ENCODE measurements at places on chromosomes 1 and 21.

DNA sequence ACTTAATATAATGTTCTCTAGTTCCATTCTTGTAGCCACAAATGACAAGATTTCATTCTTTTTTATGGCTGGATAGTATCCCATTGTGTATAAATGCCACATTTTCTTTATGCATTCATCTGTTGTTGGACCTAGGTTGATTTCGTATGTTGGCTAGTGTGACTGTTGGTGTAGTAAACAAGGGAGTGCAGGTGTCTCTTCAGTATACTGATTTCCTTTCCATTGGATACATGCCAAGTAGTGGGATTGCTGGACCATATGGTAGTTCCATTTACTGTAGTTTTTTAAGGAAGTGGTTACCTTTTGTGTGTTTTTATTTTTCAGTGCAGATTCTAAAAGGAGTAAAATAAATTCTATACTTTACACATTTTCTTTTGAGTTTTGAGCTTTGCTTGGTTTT is 5.7 kb downstream of the PARK7 start:
- DNase-seq = no peak

GRCh38 chr1:209074575-209075250 is 508.8 kb upstream of the CAMK1G start:
- no peak for DNase-seq

DNA sequence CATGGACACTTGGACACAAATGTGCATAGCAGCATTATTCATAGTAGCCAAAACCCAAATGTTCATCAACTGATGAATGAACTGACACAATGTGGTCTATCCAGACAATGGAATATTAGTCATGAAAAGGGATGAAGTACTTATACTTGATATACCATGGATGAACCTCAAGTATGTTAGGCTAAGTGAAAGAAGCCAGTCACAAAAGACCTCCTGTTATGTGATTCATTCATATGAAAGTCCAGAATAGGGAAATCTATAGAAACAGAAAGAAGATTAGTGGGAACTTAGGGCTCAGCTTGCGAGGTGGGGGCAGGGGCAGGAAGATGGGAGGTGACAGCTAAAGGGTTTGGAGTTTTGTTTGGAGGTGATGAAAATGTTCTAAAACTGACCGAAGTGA is 7.4 kb downstream of the KCNE1 start:
- DNase-seq = no peak

DNA sequence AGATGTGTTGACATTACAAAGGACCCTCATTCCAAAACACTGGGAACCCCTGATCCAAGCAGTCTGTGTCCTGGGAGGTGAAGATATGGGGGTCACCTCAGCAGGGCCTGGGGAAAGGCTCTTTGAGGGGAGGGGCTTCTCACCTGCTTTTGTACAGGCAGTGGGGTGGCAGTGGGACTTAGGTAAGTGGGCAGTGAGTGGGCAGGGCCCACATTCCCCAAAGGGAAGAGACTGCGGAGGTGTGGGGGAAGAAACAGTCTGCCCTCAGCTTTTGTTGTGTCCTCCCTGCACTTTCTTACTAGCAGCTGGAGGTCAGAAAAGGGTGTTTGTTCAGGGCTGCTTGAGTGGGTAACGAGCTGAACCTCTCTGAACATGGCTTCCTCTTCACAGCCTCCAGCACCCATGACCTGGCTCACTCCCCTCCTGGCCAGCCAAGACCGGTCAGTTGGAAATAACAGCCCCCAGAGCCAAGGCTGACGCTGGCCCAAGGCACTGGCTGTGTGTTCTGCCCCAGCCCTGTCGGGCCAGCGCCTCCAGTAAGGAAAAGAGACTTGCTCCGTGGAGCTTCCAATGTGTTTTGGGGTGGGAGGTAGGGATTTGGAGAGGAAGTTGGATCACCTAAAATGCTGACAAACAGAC is 173.5 kb downstream of the PSMG1 start:
- DNase-seq = no peak

- DNase-seq = no peak
Observed at GRCh38 chr1:109543283-109543987, 3.8 kb downstream of the GPR61 start.

- DNase-seq = no peak
Observed at GRCh38 chr1:231214918-231215680, 25.9 kb upstream of the GNPAT start.

- DNase-seq = no peak
Observed at GRCh38 chr21:15135867-15136629, 71.2 kb upstream of the NRIP1 start.

GRCh38 chr1:87392248-87393192 is 63.8 kb downstream of the LMO4 start:
- DNase-seq = no peak

GRCh38 chr1:48462716-48463302 is 9.2 kb downstream of the SPATA6 start:
- no peak for DNase-seq

DNA sequence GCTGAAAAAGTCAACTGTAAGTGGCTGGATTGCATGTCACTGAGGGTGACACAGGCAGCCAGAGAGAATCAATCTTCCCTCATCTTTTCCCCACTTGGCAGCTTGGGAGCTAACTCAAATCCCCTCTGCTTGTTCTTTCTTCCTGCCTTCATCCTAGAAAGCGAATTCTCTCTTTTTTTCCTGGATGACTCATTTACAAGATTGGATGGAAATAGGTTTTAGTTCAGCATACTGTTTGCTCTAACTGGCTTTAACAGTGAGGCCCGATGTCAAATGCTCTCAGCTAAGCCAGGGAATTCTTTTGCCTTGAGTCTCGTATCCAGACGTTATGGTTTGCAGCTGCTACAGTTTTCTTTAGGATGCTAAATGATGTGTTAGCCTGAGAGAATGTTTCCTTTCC is 72.7 kb downstream of the HUNK start:
- DNase-seq = no peak

DNA sequence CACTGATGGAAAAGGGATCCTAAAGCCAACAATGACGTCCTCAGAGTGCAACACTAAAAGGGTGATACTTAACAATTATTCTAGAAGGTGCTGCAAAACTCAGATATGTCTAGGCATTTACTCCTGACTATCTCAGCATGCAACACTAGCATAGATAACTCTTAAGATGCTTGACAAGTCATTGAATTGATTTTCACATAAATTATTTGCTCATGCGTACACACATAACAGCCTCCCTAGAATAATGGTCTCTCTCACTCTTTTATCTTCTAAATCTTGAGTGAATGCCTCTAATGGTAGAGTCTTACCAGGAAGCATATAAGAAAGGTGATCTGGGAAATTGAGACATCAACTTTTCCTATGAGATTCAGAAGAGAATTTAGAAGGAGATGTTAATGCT is 1283.7 kb downstream of the MRPL39 start:
- DNase-seq = no peak

DNA sequence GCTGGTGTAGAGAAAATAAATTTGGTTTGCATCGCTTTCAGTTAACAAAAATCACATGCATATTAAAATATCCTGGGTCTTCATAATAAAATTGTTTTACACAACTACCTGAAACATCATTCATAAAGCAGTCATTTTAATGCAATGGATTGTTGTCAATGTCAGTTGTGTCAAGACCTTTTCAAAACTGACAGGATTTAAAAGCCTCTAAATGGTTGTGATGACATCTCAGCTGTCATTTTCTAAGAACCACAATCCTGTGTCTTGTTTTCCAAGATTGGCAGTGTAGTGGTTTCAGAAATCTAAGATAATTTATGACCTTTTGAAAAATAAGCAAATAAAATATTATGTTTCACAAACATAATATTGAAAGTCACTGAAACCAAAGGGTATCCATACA is 42.0 kb downstream of the RGS21 start:
- no peak for DNase-seq

- DNase-seq = no peak
Observed at GRCh38 chr1:192010406-192010805, 147.9 kb upstream of the RGS18 start.

GRCh38 chr1:13498553-13498952 is 15.2 kb downstream of the LRRC38 start:
- no peak for DNase-seq

DNA sequence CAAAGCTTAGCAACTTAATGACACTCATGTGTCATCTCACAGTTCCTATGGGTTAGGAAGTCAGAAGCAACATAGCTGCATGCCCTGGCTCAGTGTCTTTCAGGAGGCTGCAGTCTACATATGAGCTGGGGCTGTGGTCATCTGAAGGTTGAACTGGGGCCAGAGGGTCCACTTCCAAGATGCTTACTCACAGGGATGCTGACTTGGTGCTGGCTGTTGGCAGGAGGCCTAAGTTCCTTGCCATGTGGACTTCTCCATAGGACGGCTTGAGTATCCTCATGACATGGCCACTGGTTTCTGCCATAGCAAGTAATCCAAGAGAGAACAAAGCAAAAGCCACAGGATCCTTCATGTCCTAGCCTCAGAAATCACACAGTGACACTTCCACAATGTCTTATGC is 12.1 kb upstream of the FAM43B start:
- DNase-seq = no peak

DNA sequence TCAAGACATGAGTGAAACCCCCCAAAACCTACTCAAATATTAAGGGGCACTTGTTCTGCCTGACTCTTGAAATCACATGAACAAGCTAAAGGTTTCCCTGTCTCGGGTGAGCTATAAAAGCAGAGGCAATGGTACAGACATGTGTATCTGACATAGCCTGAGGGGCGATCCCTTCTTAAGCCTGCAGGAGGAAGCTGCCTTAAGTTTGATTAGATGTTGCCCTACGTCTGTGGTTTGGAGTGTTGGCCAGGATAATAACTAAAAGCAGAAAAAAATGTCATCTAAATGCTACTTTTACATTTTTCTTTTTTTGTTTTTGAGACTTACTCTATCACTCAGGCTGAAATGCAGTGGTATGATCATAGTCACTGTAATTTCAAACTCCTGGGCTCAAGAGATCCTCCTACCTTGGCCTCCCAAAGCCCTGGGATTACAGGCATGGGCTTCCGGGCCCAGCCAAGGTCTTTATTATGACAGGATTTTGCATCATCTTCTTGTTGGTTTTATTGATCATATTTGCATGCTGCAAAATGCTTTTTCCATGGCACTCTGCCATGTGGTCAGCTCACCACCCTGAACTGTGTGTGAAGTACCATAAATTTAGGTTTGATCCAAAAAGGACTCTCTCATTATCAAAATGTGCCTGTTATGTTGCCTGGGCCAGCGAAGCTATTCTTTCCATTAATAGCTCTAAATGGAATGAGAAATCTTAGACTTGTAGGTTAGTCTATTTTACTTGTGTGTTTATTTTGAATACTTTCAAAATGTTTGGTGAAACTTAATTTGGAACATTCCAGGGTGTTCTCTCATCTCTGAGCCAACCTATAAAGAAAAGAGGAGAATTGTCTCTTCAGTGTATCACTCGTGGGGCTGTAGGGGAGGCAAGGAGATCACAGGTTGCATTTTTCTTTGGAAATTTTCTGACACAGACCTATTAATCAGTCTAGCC is 15.0 kb upstream of the HMGN1 start:
- DNase-seq = no peak

GRCh38 chr1:228767636-228768354 is 32.5 kb downstream of the RHOU start:
- no peak for DNase-seq

DNA sequence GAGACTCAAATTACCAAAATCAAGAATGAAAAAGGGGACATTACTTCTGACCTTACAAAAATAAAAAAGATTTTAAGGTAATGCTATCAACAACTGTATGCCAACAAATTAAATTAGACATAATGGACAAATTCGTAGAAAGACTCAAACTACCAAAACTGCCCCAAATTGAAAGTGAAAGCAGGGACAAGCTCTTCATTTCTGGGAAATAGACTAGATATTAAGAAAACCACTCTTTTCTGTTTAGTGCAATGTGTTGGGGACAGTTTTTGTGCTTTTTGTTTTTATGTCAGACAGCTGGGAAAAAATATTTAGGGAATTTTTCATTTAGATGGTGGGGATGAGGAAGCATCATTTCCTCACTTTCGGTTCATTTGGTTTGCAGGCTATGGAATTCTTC is 4.9 kb upstream of the GBP1 start:
- DNase-seq = no peak

DNA sequence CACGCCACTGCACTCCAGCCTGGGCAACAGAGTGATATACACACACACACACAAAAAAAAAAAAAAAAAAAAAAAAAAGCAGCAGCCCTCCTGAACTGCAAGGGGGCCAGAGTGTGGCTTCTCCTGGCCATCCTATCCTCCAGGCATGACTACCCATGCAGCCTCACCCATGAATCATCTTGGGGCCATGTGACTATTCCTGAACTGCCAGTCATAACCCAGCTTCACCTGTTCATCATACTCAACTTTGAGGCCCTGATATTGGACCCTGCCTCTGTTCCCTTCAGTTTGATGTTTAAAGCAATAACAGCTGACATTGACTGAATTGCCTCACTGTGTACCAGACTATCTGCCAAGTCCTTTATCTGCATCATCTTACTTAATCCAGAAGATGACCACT is 2.8 kb upstream of the HPCAL4 start:
- no peak for DNase-seq

DNA sequence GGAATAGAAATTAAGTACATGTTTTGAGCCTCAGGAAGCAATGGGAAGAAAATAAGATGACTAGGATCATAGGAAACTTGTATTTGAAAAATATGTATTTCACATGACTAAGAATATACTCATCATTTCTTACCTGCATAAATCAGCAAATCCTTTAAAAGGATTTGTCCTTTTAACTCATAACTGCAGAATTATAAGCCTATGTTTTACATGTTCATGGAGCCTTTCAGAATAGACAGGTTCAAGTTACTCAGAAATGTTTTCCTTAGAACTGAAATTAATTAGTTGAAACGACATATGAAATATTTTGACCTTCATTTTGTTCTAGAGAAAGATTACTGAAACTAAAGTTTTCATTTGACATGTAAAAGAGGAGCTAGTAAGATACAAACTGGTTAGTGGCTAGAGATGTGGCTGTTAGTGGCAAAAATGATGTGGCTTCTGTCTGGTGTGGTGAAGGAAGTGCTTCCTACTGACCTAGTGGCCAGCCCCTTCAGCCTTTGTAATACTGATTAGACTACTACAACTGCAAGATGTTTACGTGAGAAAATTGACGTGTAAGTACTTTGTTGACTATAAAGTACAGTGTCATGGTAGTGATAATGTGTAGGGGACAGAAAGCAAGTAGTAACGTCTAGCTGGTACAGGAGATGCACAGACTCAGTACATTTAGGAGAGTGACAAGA is 54.7 kb downstream of the PACC1 start:
- no peak for DNase-seq

- DNase-seq = no peak
Observed at GRCh38 chr1:43887748-43888147, 45.9 kb upstream of the ARTN start.
